Activated T-helper 1 cell treated with anti-CD3 and anti-CD28 coated beads, Interleukin-2, amount 50 U/mL, for 16 hours (primary cell): ENCODE measurements at places on chromosomes 2 and 18.

DNA sequence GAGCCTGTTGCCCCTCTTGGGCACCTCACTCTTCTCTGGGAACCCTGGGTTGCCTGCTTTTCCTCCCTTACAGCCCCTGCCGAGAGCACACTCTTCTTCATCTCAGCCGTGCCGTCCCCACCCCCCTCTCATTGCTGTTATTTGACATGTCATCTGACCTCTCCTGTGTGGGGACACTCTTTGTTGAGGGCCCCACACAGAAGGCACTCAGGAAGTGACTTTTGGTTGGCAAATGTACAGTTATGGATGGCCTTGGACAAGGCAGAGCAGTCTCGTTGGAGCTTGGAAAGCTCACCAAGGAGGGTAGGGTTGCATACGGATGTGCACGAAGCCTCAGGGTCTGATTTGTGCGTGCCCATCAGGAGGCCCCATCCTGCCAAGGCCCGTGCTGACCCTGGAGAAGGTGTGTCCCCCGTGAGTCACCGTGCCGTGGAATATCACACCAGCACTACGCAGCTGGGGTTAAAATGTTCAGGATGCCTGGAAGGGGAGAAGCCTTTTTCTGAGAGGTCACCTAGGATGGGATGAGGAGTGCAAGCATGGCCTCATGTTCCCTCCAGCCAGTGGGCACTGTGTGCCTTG is 93.9 kb downstream of the CTIF start:
- DNase-seq, result no peak

GRCh38 chr2:160353166-160353565 is 140.4 kb downstream of the RBMS1 start:
- DNase-seq, result no peak

GRCh38 chr2:177799531-177799930 is 273.0 kb downstream of the PDE11A start:
- no peak for DNase-seq

GRCh38 chr2:132400169-132400900 is 16.3 kb upstream of the GPR39 start:
- no peak for DNase-seq

GRCh38 chr2:236086971-236087465 is 81.2 kb downstream of the GBX2 start:
- no peak for DNase-seq

DNA sequence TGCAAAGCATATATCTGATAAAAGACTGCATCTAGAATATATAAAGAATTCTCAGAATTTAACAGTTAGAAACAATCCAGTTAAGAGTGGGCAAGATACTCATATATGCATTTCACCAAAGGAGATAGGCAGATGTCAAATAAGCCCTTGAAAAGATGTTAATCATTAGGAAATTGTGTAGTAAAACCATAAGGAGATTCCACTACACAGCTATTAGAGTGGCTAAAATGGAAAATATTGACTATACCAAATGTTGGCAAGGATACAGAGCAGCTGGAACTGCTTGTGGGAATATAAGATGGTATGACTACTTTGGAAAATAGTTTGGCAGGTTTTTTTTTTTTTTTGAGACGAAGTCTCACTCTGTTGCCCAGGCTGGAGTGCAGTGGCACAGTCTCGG is 59.5 kb downstream of the CAB39 start:
- DNase-seq, result no peak

DNA sequence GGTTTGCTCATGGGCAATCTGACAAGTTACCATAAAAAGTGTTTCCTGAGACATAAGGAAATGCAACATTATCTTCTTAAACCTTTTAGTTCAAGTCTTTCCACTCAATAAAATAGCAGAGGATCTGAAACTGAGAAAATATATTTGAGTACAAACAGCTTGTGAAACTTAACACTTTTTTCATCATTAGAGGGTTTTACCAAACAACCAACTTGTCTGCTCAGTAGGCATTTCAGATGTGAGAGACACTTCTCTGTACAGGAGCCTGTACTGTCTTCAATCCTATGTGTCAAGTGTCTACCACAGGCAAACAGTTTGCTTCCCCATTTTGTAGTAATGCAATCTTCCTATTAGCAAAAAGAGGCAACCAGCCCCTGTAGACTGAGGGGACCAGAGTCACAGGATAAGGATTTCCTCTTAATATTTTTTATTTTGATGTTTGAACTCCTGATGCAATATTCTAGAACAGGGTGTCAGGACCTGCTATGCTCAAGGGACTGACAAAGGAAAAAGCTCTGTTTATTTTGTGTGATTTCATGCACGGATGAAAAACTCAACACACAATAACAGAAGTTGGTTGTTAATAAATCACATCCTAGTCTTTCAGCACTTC is 159.1 kb upstream of the LHCGR start:
- no peak for DNase-seq

- no peak for DNase-seq
These were observed 50.7 kb downstream of the DYNAP start for GRCh38 chr18:54641734-54642133.

GRCh38 chr2:177078416-177078815 is 134.2 kb upstream of the HNRNPA3 start:
- no peak for DNase-seq

- no peak for DNase-seq
These were observed 980 bp downstream of the OBSL1 start for GRCh38 chr2:219570194-219570923.
